ENCODE measurements at places on chromosomes 11 and 22. TPM values are rescaled to one million over a fixed set of nuclear protein-coding genes. Genes with fewer than 3 reads are reported as not detected.

DNA sequence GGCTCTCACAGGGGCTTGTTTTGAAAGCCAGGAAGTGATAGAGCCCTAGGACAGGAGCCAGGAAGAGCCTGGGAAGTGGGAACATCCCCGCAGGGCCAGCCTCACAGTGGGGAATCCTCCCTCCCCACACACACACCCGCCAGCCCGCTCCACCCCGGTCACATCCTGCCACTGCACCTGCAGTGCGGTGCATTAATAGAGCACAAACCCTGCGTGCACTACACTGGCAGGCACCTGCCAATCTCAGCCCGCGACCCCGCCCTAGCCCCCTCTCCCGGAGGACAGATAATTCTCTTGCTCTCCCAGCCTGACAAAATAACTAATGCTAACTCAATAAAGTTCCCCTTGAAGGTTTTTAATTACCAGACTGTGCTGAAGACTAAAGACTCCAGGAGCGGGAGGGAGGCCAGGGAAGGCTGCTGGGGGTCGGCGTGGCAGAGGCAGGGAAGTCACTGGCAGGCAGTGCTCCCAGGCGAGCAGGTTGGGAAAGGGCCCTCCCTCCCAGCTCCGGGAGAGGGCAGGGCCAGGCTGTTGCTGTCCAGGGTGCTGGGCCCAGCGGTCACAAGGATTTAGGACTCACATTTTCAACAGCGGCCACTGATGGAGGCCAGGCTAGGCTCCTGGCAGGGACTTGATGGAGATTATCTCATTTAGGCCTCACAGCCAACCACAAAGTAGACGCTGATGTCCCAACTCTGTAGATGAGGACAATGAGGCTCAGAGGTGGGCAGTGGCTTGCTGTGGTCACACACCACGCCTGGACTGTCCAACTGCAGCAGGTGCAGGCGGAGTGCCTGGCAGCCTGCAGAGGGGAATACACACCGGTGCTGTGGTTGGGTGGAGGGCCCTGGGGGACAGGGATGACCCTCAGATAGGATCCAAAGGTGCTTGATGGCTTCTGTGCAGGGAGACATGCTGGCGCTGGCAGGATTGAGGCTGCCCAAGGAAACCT is 23.9 kb upstream of the TCF20 start:
- H3K4me3 ChIP-seq: no peak overlapping the region
- H3K36me3 ChIP-seq: no peaks in the 10 kb centered on the region
- no peak overlapping the region for H3K27ac ChIP-seq
- no peaks in the 10 kb centered on the region for H3K27me3 ChIP-seq
- peak; percentile 53 for DNase-seq

DNA sequence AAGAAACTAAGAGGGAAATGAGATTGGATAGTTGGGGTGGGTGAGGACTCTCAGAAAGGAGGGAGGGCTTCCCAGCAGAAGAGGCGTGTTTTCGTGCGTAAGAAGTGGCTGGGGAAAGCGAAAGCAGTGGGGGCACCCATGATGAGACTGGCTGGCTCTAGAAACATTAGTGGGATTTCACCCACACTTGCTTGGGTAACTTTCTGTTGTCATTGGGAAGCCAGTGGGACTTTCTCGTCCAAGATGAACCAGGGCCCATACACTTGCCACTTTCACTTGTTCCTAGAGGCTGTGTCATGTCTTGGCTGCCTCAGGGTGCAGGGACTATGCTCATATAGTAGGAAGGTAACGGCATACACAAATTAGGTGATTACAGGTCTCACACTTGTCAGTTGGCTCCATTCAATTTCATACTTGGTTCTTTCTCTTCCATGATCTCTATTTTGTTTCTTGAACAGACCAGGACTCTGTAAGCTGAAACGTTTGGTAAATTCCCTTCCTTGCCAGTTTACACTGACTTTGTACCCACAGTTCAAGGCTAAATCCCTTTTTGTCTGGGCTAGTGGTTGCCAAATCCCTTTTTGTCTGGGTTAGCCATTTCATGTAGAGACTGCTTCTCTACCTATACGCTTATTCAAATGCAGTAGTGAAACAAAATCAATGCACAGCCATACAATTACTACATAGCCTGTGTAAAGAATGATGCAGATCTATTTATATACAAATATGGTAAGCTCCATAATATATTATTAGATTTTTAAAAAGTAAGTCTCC is 42.0 kb upstream of the CXCR5 start:
- no peaks in the 10 kb centered on the region for H3K36me3 ChIP-seq
- no peak overlapping the region for H3K27ac ChIP-seq
- DNase-seq: no peak

DNA sequence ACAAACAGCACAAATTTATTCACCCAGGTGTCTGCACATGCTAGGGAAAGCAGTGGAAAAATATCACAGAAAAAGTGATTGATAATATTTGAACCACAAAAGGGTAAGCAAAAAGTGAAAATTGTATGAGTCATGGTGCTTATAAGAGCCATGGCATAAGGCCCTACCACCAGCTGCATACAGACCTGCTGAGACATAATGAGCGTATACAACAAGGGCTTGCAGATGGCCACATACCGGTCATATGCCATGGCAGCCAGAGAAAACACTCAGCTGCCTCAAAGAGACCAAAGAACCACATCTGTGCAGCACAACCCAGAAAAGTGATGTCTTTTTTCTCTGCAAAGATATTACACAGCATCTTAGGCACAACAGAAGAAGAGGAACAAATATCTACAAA is 71.4 kb upstream of the OR9G4 start:
- DNase-seq: no peak
- no peaks in the 10 kb centered on the region for H3K36me3 ChIP-seq
- no peaks in the 10 kb centered on the region for H3K27me3 ChIP-seq
- no peak overlapping the region for H3K4me3 ChIP-seq
- no peaks in the 10 kb centered on the region for H3K4me1 ChIP-seq

GRCh38 chr11:121040614-121041002 is 16.7 kb downstream of the TBCEL start:
- H3K27me3 ChIP-seq: no peaks in the 10 kb centered on the region
- no peak overlapping the region for H3K4me3 ChIP-seq
- H3K36me3 ChIP-seq: no peaks in the 10 kb centered on the region
- DNase-seq: no peak

GRCh38 chr11:78432956-78433355 is 15.3 kb upstream of the GAB2 start:
- no peak overlapping the region for H3K27ac ChIP-seq
- no peak overlapping the region for H3K4me3 ChIP-seq
- H3K4me1 ChIP-seq: peaks cover 9% of the 10 kb centered on the region
- no peaks in the 10 kb centered on the region for H3K36me3 ChIP-seq
- H3K27me3 ChIP-seq: no peaks in the 10 kb centered on the region

Gene OR51L1
- total RNA-seq: not detected

Gene SEC14L6
- total RNA-seq: 2.1 TPM

Gene SAA2
- 18.1 TPM for total RNA-seq
